ENCODE measurements at places on chromosomes 5 and 9.

GRCh38 chr5:159198063-159199036, 11.0 kb downstream of the RNF145 start:
- no peak for DNase-seq

- DNase-seq = no peak
Measured at GRCh38 chr9:77020413-77021290, 1.2 kb downstream of the FOXB2 start.

DNA sequence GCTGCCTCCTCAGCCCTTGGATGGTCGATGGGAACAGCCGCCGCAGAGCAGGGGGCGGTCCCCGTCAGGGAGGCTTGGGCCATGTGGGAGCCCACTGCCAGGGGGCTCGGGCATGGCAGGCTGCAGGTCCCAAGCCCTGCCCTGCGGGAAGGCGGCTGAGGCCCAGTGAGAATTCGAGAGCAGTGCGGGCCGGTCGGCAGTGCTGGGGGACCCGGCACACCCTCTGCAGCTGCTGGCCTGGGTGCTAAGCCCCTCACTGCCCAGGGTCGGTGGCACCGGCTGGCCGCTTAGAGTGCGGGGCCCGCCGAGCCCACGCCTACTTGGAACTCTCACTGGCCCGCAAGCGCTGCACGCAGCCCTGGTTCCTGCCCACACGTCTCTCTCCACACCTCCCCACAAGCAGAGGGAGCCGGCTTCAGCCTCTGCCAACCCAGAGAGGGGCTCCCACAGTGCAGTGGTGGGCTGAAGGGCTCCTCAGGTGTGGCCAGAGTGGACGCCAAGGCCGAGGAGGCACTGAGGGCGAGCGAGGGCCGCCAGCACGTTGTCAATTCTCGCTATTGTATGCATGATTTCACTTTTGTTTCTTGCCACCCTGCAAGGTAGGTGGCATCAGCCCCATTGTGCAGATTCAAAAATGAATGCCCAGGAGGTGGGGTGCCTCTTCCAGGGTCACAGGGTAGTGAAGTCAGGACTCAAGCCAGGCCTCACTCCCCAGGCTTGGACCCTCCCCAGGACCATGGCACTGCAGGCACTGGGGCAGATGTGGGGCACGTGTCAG, 48.6 kb downstream of the COL15A1 start:
- no peak for DNase-seq

GRCh38 chr5:173188280-173188679, 43.9 kb downstream of the BNIP1 start:
- no peak for DNase-seq

GRCh38 chr5:176564002-176564401, 14.9 kb downstream of the CDHR2 start:
- no peak for DNase-seq

DNA sequence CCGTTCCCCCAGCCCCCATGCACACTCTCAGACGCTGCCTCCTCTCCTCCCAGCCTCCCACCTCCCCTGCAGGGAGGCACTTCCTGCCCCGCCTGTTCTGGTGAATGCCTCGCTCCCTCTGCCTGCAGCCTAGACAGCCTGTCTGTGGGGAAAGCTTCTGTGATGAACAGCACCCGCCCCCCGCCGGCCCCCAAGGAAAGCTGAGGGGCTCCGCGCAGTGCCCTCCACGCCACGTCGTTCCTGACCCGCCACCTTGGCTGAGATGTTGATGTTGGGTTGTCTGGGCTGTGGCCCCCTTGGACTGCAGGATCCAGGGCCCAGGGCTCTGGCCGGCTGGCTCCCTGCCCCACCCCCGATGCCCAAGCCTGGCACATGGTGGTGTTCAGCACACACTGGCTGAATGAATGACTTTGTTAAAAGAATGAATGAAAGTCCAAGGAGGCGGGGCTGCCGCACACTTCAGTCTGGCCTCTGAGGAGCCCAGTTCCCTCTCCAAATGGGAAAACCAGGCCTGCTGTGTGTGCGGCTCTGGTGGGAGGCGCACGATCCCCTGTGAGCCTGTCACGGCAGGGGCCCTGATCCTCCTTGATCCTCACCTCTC, 2.1 kb upstream of the MYMK start:
- DNase-seq = no peak

- no peak for DNase-seq
Measured at GRCh38 chr9:126666155-126666803, 52.6 kb downstream of the LMX1B start.

GRCh38 chr5:82119889-82120288, 148.1 kb downstream of the ATG10 start:
- no peak for DNase-seq

DNA sequence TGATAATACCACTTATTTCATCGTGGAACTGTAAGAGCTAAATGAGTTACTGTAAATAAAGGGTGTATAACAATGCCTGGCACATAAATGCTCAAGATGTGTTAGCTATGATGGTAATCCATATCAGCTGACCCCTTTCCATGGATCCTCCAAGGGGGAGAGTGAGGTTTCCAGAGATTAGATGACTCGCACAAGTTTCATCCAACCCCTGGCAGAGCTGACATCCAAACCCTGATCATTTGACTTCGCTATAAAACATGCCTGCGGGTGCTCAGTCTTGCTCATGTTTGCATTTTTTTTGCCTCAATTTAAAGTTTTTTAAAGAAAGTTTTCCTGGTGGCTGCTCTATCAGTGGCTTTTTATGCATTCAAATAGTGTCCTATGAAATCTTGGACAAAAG, 145.7 kb upstream of the SMIM23 start:
- no peak for DNase-seq

DNA sequence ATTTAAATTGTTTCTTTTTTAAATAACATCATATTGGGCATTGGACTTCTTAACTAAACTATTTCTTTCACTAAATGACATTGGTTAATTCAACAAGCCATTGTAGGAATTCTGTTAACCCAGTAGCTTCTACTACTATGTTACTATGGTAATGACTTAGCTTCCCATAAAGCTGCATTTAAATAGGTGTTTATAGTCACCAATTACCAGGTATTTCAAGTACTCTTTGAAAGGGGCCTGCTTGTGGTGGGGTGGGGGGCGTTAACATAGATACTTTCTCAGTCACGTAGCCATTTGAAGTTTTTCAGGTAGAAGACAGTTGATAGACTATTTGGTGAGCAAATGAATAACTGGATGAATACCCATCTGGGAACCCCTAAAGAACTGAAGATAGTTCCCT, 34.0 kb downstream of the PIK3R1 start:
- DNase-seq = no peak

GRCh38 chr9:89838621-89839020, 233.8 kb downstream of the GADD45G start:
- no peak for DNase-seq

- DNase-seq = no peak
Measured at GRCh38 chr5:131279204-131279603, 15.4 kb downstream of the CDC42SE2 start.

DNA sequence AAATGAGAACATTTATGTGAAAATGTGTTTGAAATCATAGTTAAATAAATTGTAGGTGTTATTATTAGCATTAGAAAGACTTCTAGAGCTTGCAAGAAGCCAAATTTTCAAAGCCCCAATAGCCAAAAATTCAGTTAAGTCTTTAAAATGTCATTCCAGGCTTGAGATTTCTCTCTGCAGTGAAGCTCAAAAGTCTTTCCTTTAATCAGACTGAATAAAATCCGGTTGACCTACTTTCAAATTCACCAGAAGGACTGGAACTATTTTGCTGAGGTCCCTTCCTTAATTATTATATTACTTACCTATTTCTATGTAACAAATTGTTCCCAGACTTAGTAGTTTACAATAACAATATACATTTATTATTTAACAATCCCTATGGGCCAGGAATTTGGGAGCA, 112.2 kb upstream of the TRPM3 start:
- no peak for DNase-seq

GRCh38 chr9:74595286-74595685, 98.2 kb downstream of the RORB start:
- DNase-seq = no peak

GRCh38 chr5:33883482-33883881, 8.3 kb downstream of the ADAMTS12 start:
- DNase-seq = no peak

DNA sequence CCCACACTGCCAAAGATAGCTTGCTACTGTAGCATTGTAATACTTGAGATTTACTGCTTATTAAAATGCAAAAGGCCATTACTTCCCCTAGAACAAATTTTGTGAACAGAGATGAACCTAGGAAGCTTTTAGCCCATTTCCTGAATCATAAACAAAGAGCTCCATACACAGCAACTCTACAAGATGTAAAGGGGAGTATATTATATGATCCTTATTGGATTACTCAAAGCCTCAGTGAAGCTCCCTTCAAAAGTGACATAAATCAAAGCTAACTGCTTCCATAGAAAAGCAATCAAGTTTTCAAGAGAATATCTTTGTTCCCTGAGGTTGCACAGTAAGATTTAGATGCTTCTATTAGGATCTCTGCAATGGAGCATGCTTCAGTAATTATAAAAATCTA, 629.8 kb downstream of the EFNA5 start:
- DNase-seq = no peak

DNA sequence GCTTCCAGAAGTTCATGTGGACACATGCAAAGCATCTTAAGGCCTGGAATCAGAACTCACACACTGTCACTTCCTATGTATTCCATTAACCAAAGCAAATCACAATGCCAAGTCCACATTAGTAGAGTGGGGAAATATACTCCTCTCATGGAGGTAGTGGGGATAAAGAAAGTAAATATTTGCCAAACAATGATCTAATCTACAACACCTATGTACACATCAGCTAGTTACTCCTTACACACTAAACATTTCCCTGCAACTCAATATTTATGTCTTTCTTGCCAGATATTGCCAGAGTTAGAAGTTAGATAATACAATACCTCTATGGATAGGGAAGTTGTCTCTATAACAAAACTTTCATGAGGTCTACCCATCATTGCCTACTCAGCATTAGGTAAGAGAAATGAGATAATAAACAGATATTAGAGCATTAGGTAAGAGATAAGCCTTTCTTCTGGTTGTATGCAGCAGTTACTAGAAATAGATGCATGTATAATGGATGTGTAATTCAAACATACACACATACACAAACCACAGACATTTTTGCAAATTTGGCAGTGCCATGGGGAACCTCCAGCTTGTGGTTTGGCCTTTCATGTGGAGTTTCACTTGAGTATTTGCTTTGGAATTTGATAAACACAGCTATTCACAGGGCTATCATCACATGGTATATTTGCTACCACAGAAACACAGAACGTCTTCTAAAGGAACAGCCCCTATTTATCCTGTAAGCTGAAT, 196.5 kb downstream of the TLE1 start:
- no peak for DNase-seq

GRCh38 chr5:57447658-57448057, 35.0 kb downstream of the ACTBL2 start:
- no peak for DNase-seq

GRCh38 chr5:126931963-126932660, 98.2 kb downstream of the MARCHF3 start:
- DNase-seq = no peak

GRCh38 chr5:106595864-106596263, 1074.9 kb downstream of the EFNA5 start:
- DNase-seq = no peak

GRCh38 chr5:111697215-111697614, 59.8 kb downstream of the NREP start:
- no peak for DNase-seq

DNA sequence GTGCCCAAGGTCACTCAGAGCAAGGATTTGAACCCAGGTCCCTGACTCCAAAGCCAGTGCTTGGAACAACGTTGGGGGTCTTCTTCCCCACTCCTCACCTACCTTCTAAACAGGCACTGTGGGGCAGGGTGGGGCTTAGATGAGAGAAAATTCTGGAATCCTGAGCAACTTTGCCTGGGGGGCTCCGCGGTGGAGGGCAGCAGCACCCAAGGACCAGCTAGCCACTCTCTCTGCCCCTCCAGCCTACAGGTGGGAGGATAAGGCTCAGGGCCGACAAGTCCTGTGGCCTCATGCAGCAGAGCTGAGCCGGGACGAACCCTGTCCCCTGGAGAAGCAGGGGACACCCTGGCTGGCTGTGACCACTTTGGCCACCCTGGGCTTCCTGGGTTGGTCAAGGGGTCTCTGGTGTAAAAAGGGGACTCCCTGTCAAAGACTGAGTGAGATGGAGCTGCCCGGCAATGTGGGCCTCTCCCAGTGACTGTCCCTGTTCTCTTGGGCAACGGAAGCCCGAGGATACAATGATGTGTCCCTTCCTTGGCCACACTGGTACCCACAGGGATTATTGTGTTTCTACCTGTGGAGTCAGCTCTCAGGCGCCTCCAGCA, 26.5 kb downstream of the CEL start:
- no peak for DNase-seq

- DNase-seq = no peak
Measured at GRCh38 chr5:102107865-102108264, 188.2 kb downstream of the SLCO4C1 start.

- DNase-seq = no peak
Measured at GRCh38 chr9:36074870-36075532, 38.3 kb downstream of the RECK start.

DNA sequence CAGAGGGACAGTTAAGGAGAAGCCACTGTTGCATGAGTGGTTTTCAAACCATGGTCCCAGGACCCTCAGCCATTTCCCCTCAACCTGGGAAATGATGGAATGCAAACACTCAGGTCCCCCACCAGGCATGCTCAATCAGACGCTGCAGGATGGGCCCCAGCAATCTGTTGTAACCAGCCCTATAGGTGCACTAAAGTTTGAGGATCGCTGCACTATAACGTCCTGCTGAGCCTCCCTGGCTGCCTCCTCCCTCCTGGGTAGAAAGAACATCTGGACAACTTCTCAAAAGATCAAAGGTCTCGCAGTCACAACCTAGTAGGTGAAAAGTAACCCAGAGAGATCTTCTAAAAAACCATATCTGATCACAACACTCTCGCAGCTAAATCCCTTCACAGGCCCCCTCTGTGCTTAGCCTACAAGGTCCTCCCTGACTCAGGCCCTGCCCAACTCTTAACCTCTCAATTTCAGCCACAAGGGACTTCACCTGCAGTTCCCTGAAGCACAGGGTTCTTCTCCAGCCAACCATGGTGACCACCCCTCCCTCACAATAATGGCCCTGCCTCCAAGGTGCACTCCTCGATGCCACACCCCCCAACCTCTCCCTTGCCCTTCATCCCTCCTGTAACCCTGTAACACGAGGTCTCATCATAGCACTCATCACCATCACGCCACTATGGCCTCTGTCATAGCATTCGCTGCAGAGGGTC, 3.5 kb downstream of the SHB start:
- no peak for DNase-seq

DNA sequence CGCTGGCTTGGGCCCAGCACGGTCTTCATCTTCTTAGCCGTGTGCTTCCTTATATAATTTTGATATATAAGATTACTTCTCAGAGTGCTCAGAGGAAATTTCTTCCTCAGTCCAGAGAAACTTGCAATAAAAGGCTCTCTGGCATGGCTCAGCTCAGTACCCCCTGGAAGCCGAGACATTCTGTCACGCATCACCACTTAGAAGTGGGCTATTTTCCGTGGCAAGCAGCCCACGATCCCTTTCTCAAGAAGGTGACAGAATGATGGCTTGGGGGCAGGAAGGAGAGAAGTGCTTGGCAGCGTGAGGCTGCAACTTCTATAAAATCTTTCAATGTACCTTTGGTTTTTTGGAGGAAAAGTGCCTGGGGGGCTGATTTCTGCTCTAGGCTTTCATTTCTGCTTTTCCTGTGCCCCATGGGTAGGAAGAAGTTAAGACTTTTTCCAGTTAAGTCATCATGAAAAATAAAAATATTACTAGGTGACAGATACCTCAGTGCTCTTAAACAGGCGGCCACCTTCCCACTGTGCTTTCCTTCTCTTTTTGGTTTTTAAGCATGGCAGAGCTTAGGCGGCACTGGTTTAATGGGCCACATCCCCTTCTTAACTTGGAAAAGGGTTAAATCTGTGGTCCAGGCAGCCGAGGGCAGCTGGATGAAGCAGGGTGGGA, 104.6 kb downstream of the MVB12B start:
- no peak for DNase-seq

All from stimulated activated CD4-positive, alpha-beta T cell treated with anti-CD3 and anti-CD28 coated beads, TNF-alpha, amount 100 ng/mL, for 1 hour (primary cell).